ENCODE measurements at places on chromosomes 2 and 18. TPM values are rescaled to one million over a fixed set of nuclear protein-coding genes. Genes with fewer than 3 reads are reported as not detected.

- DNase-seq = no peak
These were observed 6.6 kb downstream of the ATOH8 start for GRCh38 chr2:85760371-85760770.

GRCh38 chr2:29123617-29124349 is 8.6 kb downstream of the CLIP4 start:
- DNase-seq = no peak

DNA sequence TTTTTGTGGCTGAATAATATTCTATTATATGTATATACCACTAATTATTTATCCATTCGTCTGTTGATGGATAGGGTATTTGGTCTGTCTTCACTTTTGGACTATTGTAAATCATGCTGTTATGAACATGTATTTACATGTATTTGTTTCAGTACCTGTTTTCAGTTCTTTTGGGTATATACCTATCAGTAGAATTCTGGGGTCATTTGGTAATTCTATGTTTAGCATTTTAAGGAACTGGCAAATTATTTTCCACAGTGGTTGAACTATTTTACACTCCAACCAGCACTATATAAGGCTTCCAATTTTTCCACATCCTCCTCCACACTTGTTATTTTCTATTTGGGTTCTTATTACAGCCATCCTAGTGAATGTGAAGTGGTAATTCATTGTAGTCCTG is 12.4 kb upstream of the TANK start:
- DNase-seq = no peak

GRCh38 chr18:45245091-45245511 is 370.2 kb upstream of the SLC14A2 start:
- no peak for DNase-seq

Gene TEX44
- polyA plus RNA-seq = not detected

Gene ADGRF3
- polyA plus RNA-seq = 2.8 TPM
